ENCODE measurements at places on chromosomes 1 and 21.

DNA sequence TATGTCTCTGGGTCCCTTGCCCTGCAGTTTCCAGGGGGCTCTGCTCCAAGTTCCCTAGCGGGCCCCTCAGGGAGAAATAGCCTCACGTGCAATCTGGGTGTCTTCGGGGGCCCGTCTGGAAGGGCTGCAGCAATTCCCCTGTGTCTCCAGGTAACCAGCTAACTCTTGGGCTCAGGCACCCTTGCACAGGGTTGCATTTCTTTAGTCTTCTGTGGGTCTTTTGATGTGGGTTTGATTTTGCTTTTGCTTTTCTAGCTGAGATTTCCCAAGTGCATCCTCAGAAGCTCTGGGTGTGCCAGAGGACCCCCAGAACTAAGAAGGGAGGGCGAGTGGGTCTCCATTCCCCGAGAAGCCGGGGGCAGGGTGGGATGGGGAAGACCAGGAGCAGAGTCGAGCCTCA is 75.7 kb downstream of the SPSB1 start:
- no peak for DNase-seq

DNA sequence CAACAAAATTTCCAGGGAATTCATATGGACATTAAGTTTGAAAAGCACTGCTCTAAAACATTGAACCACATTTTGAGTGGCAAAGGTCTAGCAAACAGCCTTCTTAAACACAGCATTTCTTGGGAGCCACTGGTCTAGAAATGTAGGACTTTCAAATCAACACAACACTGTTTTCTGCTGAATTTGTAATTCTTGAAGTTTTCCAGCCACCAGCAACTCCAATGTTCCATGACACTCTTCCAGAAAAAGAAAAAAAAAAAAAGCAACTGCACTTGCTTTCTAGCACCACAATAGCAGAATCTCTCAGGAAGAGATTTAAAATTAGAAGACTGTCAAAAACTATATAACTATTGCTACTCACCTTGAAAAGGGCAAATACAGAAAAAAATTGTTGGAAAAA is 4.5 kb downstream of the SYDE2 start:
- no peak for DNase-seq

- DNase-seq: no peak
Measured at GRCh38 chr1:184559117-184559713, 172.4 kb downstream of the C1orf21 start.

GRCh38 chr1:203181586-203182386 is 4.7 kb downstream of the CHI3L1 start:
- DNase-seq: peak; percentile 15

DNA sequence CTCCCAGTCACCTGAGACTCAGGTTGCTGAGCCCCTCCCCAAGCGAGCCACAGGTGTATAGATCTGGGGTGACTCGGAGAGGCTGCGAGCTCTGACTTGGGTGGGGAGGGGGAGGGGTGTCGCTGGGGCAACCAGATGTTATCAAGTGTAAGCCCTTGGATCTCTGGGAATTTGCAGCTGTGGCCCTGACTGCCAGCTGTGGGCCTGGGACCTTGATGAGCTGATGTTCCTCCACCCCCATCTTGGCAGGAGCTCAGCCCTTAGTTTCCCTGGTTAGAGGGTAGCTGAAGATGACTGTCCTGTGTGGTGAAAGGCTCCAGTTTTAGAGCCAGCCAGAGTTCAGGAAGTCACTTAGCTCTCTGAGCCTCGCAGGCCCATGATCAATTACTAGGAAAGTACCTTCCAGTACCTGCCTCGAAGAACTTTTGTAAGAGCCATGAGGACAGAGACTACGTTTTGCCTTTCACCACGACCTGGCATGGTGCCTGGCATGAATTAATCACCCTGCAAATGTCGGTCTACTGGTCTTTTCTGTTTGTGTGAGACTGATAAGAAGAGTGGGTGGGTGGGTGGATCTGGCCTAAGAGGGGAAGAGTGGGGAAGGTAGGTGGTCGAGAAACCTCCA is 55.8 kb downstream of the YARS1 start:
- DNase-seq: no peak

GRCh38 chr21:34198231-34199120 is 125.1 kb downstream of the MRPS6 start:
- DNase-seq: no peak

DNA sequence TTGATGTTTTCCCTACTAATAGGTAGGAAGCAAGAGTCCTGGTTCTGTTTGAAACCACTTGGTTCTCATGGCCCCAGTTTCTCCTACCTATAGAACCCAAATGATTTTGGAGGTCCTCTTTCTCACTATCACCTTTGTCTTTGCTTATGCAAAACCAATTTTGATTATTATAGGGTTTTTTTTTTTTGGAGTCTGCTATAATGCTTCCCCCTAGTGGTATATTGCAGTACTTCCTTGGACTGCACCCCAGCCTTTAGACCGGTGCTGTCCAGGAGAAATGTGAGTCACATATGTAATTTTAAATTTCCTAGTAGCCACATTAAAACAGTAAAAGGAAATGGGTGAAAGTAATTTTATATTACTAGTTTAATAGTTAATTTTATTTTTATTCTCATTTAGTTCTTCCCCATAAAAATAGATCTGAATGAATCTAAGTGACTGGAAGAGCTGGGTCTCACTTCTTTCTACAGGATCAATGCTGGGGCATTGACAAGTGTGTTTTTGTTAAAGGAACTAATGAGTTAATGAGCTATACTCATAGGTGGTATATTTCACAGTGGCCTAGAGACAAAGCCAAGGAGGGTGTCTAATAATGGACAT is 10.6 kb downstream of the FCMR start:
- peak; percentile 79 for DNase-seq

DNA sequence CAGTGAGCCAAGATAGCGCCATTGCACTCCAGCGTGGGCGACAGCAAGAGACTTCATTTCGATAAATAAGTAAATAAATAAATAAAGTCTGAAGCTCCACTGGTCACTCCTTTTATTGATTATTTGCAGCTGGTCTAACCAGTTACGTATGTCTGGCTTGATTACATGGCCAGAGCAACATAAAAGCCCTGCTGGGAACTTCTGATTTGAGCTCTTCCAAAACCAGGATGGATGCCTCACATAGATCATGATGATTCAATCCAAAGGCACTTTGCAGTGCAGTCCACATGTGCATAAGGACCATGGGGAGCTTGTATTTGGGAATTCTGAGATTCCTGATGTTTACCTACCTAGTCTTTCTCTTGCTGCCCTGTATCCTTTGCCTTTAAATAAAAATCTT is 24.0 kb downstream of the NSUN4 start:
- no peak for DNase-seq

DNA sequence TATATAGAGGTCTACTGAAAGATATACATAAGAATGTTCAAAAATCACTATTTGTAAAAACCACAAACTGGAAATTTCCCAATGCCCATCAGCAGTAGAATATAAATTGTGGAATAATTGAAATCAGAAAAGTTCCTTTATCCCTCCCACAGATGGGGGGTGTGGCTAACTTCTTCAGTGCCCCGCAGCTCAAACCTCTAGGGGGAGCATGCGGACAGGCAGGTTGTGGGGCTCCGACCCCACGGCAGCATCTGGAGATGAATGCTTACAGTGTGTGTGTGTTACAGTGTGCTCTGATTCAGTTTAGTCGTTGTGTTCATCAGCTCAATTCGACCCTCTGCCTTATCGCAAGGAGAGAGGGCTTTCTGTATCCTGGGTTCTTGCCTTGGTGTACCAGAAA is 262.1 kb upstream of the LRRC7 start:
- no peak for DNase-seq

Measured in brain (organoid and tissue), 16 donors.